Activated CD4-positive, alpha-beta T cell treated with anti-CD3 and anti-CD28 coated beads for 4 hours (primary cell): ENCODE measurements at places on chromosomes 3 and 15.

DNA sequence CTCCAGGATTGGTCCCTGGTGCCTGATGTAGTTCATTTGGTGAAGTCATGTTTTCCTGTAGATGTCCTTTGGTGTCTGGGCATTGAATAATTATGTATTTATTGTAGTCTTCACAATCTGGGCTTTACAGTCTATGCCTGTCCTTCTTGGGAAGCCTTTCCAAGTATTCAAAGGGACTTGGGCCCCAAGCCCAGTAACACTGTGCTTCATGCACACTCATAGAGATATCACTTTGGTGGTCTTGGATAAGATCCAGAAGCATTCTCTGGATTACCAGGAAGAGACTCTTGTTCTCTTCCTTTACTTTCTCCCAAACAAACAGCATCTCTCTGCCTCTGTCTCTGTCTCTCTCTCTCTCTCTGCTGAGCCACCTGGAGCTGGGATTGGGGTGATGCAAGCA lies 281.1 kb upstream of the GOLGA6L4 start:
- no peak for DNase-seq

DNA sequence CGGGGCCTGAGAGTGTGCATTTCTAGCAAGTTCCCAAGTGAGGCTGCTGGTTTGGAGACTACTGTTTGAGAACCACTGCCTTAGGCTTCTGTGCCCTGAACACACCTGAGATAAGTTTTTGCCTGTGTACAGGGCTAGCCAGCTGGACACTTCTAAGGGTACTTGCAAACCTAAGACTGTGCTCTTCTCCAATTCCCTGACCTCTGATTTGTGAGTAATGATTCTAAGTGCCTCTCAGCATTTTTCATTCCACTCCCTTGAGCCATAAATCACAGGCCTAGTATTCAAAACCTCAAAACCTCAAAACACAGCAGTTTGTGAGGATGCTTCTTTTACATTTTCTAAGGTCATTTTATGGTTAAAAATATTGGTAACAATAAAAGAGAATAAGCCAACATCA lies 148.4 kb downstream of the CHST2 start:
- DNase-seq = no peak

DNA sequence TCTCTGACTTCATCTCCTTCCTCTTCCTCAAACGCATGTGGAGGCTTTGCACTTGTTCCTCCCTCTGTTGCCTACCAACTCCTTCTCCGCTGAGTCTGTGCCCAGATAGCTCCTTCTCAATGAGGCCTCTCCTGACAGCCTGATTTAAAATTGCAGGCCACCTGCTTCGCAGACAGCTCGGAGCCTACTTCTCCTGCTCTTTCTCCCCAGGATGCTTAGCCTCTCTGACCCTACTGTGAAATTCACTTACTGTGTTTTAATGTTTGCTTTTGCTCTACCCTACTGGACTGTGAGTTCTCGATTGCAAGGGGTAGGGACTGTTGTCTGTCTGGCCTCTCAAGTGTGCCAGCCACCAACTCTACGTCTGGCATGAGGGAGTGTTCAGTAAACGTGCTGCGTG lies 83.4 kb downstream of the EEFSEC start:
- DNase-seq = no peak

DNA sequence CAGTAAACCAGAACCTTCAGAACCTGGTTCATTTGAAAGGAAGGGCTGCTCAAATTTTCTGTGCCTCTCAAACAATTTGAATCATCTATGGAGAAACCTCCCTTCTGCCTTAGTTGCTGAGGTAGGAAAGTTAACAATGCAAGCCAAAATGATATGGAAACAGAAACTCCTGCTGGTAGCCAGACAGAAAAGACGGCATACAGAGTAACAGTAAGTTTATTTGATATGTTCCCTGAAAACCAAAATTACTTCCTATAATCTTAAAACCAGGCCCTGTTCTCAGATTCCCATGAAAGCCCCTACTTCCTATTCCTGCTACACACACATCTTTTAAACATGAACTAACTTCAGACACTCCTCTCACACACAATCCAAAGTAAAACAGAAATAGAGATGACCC lies 86.2 kb downstream of the TBC1D5 start:
- no peak for DNase-seq

GRCh38 chr15:28915935-28916334 lies 30.2 kb downstream of the APBA2 start:
- DNase-seq = no peak

DNA sequence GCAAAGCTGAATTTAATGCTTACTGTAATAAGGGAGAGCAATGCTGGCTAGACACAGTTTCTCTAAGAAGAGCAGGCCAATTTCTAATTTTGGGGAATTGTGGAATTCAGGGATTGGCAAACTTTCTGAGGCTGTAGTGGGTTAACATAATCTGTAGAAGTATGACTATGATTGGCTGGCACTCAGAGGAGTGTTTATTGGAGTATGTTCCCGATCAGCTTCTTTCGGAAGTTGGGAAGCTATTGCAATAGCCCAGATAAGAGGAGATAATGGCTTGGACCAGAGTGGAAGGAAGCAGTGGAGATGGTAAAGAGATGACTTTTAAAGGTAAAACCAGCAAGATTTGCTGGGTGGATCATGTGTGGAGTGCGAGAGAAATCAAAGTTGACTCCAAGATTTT lies 19.4 kb downstream of the TMOD3 start:
- DNase-seq = no peak

DNA sequence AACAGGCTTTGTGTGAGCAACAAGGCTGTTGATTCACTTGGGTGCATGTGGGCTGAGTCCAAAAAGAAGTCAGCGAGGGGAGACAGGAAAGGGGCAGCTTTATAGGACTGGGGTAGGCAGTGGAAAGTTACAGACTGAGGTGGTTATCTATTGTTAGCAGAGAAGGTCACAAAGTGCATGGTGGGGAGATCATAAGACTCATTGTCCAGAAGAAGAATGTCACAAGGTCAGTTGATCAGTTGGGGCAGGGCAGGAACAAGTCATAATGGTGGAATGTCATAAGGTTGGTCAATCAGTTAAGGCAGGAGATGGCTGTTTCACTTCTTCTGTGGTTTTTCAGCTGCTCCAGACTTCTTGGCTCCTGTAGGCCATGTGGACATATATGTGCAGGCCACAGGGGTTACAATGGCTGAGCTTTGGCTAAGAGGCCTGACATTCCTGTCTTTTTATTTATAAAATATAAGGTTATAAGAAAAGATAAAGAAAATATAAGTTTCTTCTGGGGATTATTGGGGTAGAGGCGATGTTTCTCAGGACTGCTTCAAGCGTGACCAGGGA lies 69.5 kb upstream of the SNTN start:
- no peak for DNase-seq

DNA sequence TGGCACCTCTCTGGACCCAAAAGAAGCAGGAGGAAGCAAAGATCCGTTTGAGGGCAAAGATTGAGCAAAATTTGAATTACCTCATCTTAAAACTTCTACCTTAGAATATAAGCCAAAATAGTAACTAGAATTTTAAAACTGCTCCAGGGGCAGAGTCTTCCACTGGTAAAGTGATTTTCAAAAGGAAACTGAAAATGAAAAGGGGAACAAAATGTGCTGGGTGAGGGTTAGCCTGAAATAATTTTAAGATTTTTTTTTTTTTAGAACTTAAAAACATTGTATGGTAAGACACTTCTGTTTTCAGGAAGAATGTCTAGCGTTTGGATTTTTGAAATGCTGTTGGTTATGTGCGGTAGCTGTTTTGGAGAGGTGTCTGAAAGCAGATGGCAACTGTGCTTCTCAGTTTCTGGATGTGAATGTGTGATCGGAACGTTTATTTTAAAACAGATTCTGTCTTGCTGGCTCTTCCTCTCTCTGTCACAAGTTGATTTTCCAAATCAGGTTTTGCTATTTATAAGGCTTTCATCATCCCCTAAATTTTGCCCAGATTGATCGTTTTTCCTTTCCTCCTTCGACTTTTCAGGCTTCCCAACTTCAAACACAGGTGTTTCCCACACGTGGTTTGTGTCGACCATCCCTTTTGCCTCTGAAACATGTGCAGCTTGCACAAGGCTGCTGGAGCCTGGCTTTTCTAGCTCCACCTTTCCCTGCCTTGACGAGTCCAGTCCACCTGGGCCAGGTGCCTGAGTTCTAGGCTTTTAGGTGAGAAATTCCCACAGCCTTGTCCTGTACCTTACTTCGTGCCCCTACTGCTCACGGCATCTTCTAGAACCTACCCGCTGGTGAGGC lies 3.3 kb downstream of the LRRK1 start:
- no peak for DNase-seq

DNA sequence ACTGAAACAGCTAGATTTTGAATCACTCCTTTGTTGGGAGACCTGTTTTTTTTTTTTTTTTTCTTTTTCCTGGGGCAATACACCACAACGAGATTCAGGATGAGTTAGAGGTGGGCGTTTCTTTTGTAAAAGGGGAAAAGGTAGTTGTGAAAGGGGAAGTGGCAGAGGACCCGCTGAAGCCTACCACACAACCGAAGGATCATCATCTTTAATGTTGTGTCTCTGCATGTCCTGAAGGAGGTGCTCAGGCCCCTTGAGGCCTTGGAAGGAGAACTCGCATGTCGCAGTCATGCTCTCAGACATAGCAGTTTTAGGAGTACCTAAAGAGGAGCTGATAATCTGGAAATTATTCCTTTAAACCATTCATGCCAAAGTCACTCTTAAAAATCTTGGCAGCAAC lies 137.9 kb upstream of the LRIG1 start:
- DNase-seq = no peak

GRCh38 chr3:54733106-54734006 lies 194.5 kb downstream of the LRTM1 start:
- no peak for DNase-seq

DNA sequence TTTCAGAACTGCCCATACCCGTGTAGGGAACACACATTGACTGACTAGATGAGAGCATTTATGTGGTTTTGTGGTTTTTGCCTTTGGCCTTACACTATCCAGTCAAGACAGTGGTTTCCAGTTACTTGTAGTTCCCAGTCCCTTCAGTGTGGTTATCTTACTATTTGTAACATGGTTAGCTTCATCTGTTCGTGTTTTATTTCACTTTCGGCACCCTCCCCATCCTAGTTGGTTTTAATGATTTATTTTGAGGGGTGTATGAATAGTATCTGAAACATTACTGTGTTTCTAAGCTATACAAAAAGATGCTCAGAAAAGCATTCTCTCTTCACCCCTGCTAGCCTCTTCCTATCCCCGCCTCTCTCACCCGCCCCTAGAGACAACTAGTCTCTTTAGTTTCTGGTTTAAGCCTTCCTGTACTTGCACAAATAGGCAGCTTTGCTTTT lies 14.1 kb downstream of the LYSMD4 start:
- no peak for DNase-seq

- no peak for DNase-seq
These were observed 39.1 kb downstream of the MYO1E start for GRCh38 chr15:59333401-59334075.

GRCh38 chr3:95468331-95468730 lies 1346.1 kb upstream of the EPHA6 start:
- no peak for DNase-seq

DNA sequence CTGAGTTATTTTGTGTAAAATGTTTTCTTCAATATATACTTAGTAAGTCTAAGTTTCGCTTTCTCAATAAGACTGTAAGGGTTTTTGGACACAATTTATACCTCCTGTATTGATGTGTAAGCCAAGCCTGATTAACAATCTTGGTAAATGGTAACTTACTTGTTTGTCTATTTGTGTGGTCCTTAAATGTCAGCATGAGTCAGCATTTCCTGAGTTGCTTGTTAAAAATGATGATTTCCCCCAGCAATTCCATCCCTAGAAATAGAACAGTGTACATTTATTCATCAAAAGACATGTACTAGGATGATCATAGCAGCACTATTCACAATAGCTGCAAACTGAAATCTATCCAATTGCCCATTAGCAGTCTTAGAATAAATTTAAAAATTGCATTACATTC lies 53.4 kb upstream of the LRIG1 start:
- no peak for DNase-seq

DNA sequence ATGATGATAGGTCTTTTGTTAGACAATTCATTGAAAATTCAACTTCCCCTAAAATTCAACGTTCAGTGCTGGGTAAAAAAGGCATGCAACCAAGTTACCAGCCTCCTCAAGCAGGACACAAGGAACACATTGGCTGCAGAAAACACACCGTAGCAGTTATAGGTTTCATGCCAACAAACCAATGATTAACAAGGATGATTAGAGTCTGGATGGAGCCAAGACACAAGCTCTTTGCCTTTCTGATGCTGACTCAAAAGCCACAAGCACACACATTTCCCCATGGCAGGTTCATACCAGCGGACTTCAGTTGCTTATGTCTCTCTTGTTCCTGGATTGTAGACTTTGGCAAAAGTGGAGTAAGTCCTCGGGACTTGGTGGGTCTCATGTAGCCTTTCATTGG lies 105.8 kb downstream of the DHX30 start:
- no peak for DNase-seq

- DNase-seq = no peak
These were observed 10.7 kb downstream of the CHST14 start for GRCh38 chr15:40481341-40482074.

DNA sequence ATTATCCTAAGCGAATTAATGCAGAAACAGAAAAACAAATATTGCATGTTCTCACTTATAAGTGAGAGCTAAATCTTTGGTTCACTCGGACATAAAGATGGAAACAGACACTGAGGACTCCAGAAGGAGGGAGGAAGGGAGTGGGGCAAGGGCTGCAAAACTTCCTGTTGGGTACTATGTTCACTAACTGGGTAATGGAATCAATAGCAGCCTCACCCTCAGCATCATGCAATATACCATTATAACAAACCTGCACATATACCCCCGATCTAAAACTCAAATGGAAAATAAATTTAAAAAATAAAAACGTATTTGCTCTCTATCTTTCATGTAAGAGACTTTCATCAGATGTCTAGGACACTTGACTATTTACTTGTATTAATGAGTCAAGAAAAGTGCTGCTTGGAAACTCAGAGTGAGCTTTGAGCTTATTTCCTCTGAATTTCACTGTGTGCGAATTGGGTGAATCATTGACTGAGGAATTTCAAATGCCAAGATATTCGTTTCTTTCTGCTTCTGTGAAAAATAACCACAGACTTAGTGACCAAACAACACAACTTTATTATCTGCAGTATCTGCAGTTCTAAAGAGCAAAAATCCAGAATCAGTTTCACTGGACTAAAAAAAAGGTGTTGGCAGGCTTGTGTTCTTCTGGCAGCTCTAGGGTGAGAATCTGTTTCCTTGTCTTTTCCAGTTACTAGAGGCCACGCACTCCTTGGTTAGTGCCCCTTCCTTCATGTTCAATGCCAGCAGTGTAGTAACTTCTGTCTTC lies 18.4 kb downstream of the TM4SF18 start:
- DNase-seq = no peak

GRCh38 chr15:36903922-36904556 lies 196.3 kb downstream of the MEIS2 start:
- DNase-seq = no peak
